SHP77 (cell line): ENCODE measurements at places on chromosomes 3 and 15.

DNA sequence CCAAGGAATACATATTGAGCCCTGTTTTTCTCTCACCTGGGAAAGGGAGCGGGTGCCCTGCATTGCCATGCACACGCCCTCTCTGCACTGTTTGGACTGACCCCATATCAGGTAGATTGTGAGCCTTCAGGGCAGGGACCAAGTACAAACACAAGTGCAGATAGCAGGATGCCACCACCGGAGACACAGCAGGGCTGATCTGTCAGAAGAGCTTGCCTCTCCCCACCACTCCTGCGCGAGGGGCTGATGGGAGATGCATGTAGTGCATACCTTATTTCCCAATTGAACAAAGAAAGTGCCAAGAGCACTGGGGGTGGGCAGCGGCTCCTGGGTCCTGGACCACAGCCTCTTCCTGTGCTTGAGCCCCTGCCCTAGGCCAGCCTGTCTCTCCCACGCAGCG, 9.0 kb upstream of the SLCO2A1 start:
- no peak for DNase-seq

DNA sequence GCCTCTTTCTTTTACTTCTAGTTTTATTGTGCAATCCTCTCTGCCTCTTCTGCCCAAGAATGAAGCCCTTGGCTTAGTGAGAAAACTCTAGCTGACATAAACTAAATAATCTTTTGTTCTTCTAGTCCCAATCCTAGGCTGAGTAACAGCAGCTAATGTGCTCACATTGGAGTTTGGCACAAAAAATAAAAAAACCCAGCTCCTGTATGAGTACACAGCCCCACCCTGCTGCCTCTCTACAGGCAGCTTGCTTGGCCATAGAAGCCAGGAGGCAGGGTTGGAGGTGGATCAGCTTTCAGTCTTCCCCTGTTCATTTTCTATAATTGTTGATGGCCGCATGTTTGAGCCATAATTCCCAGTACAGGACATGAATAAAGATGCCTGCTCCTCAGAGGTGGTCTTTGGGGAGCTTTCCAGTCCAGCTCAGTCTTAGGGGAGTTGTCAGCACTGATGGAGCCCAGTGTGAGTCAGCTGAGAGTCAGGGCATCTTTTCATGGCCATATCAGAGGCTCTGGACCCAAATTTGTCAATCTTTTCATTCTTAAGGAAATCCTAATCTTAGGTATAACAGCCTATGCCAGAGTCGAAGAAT, 46.7 kb downstream of the RTP1 start:
- no peak for DNase-seq

- DNase-seq, result no peak
Measured at GRCh38 chr15:40379374-40379773, 3.1 kb upstream of the KNSTRN start.

GRCh38 chr3:161348796-161349400, 22.4 kb downstream of the SPTSSB start:
- no peak for DNase-seq

DNA sequence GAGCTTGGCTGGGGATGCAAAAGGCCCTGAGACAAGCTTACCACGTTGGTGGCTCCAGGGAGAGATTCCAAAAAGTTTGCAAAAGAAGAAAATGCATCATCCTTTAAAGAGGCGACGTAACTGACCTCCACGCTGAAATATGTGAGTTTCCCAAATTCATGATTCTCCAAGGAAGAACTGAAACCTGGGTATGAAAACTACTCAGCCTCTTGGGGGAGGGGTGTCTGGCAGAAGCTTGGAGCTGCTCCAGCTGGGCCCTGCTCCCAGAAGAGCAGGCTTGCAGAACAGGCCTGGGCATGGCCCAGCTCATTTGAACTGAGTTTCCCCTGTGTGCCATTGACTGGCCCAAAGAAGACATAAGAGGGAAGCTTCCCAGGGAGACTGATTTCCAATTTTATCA, 20.5 kb downstream of the CPN2 start:
- no peak for DNase-seq

GRCh38 chr3:36741285-36741684, 23.1 kb downstream of the DCLK3 start:
- DNase-seq, result no peak

DNA sequence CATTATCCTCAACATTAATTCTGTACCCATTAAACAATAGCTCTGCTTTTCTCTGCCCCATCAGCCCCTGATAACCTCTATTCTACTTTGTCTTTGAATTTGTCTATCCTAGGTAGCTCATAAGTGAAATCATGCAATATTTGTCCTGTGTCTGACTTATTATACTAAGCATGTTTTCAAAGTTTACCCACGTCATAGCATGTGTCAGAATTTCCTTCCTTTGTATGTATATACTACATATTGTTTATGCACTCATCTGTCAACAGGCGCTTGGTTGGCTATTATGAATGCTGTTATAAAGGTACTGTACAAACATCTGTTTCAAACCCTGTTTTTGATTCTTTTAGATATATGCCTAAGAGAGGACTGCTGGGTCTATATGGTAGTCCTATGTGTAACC, 18.2 kb downstream of the CSNK1G1 start:
- DNase-seq, result no peak

DNA sequence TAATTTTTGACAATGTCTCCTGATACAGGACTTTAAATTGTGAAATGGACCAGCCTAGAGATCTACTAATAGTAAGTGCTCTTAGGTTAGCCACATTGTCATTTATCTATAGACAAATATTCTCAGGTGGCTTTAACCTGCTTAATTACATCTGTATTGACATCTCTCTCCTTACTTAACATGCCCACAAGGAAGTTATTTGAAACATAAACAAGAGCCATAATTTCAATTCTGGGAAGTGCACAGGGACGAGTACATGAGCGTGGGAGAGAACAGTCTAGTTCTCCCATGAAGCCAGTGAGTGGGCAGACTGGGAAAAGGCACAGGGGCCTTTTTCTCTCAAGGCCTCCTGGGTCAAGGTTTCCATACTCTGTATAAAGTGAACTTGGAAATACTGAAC, 54.2 kb downstream of the NEK10 start:
- DNase-seq, result no peak

- DNase-seq, result no peak
Measured at GRCh38 chr3:111963424-111963823, 15.4 kb upstream of the ABHD10 start.

- DNase-seq, result no peak
Measured at GRCh38 chr3:151916781-151917180, 43.3 kb downstream of the SUCNR1 start.

DNA sequence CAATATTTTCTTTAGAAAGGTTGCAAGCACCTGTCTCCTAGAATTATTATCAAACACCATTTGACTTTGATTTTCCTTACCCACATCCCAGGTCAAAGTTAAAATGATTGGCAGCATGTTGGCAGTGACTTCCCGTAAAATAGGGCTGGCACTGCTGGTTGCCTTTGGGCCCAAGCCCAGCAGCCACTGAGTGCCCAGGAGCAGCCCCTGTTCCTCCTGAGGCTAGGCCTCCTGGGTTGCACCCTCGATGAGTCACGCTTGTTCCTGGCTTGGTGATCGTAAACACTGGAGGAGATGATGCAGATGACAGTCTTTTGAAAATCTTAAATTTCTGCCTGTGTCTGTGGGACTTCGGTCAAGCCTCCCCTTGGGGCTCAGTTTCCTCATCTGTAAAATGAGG, 290.0 kb downstream of the TLE3 start:
- DNase-seq, result no peak

GRCh38 chr3:140816372-140817195, 125.1 kb upstream of the SLC25A36 start:
- DNase-seq, result no peak
